HFFc6 (cell line): ENCODE measurements at places on chromosomes 3 and 15. TPM values are rescaled to one million over a fixed set of nuclear protein-coding genes. Genes with fewer than 3 reads are reported as not detected.

- H3K27me3 ChIP-seq: peaks cover 2% of the 10 kb centered on the region; the same call in 1 of the 2 replicates
- DNase-seq: no peak
- H3K4me3 ChIP-seq: no peak overlapping the region
- peaks cover 6% of the 10 kb centered on the region for H3K36me3 ChIP-seq
Observed at GRCh38 chr3:50642382-50642781, 25.4 kb downstream of the MAPKAPK3 start.

ARHGAP11A gene
- 35.4 and 95.0 TPM in 2 replicates for total RNA-seq

DNA sequence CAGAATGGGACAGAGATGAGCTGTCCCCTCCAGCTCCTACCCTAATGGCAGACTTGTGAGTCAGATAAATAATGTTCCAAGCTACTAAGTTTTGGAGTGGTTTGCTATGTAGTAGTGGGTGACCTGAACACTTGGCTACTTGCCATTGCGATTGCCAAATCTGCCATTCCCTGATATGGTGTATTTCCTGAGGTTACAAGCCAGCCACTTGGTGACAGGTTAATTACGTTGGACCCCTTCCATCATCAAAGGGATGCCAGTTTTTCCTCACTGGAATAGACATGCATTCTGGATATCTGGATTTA is 33.6 kb downstream of the MORF4L1 start:
- peaks cover 19% of the 10 kb centered on the region for H3K27me3 ChIP-seq
- peak overlapping the region; percentile 62 for H3K4me3 ChIP-seq
- DNase-seq: peak; percentile 91
- peaks cover 59% of the 10 kb centered on the region for H3K36me3 ChIP-seq
- H3K27ac ChIP-seq: peak overlapping the region; percentile 96

DNA sequence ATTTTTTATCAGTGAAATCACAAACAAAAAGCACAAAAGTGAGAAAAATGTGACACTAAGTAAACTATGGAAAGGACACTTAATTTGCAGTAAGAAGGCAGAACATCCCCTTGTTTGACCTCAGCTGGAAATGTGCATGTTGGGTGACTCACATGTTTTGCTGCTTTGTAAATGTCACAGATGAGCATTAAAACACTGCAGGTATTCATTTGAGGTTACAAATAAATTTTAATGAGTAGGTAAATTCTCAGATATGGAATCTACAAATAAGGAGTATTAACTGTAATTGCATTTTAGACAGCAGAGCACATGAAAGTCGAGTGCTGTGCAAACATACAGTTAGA is 20.3 kb downstream of the CHMP2B start:
- H3K4me3 ChIP-seq: no peak overlapping the region
- H3K4me1 ChIP-seq: peaks cover 14% of the 10 kb centered on the region
- no peaks in the 10 kb centered on the region; the same call in 1 of the 2 replicates for H3K36me3 ChIP-seq
- DNase-seq: no peak
- H3K27me3 ChIP-seq: no peaks in the 10 kb centered on the region

DNA sequence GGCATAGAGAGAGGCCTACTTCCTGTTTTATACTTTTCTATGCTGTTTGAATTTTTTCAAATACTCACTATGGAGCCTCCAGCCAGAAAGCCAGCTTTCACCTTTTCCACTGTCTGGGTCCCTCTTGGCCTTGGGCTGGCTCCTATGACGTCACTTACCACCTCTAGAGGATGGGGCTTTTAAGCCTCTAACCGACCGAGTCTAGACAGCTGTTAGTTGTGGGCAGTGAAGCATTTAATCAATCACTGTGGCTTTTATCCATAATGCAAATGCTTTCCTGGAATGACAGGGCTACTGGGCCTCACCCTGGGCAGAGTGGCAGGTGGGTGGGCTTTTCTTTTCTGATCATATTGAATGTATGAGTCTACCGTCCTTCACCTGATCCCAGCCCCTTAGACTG is 61.9 kb downstream of the LRRK1 start:
- no peak overlapping the region for H3K4me3 ChIP-seq
- H3K4me1 ChIP-seq: peaks cover 5% of the 10 kb centered on the region; the same call in 1 of the 2 replicates
- no peak for DNase-seq
- H3K36me3 ChIP-seq: 0 out of 2 replicates have a peak, but pooled peaks cover 4% of the 10 kb centered on the region
- H3K27ac ChIP-seq: no peak overlapping the region

- peaks cover 6% of the 10 kb centered on the region for H3K27me3 ChIP-seq
- H3K27ac ChIP-seq: no peak overlapping the region
- no peak overlapping the region for H3K4me3 ChIP-seq
- 0 out of 2 replicates have a peak, but pooled peaks cover under 1% of the 10 kb centered on the region for H3K36me3 ChIP-seq
- peaks cover 6% of the 10 kb centered on the region for H3K4me1 ChIP-seq
Observed at GRCh38 chr3:179265875-179266274, 15.0 kb upstream of the KCNMB3 start.

GRCh38 chr15:92584105-92584504 is 71.5 kb downstream of the FAM174B start:
- H3K27me3 ChIP-seq: peaks cover 19% of the 10 kb centered on the region; the same call in 1 of the 2 replicates
- DNase-seq: no peak
- no peak overlapping the region for H3K4me3 ChIP-seq
- H3K36me3 ChIP-seq: peaks cover 6% of the 10 kb centered on the region; the same call in 1 of the 2 replicates

DNA sequence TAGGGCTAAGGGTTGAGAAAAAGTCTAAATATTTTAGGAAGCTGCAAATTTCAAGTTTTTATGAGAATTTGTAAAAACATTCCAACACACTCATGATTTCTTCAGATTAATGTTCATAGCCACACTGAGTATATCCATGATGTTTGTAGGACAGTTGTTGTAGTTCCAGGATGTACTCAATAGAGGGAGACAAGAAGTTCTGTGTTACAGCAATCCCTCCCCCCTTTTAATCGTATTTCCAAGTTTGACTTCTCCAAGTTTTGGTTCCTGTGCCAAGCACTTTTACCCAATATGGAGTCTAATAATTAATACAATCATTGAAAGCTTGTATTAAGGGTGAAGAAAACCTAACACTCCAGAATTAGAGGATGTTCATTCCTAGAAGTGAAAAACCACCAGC is 143.4 kb downstream of the FEZF2 start:
- H3K36me3 ChIP-seq: no peaks in the 10 kb centered on the region
- H3K27ac ChIP-seq: no peak overlapping the region
- H3K4me1 ChIP-seq: peaks cover 4% of the 10 kb centered on the region

- DNase-seq: peak; percentile 48
- peaks cover 5% of the 10 kb centered on the region for H3K27me3 ChIP-seq
- H3K36me3 ChIP-seq: peaks cover 15% of the 10 kb centered on the region; the same call in 1 of the 2 replicates
- H3K4me1 ChIP-seq: peaks cover 22% of the 10 kb centered on the region
- no peak overlapping the region; the same call in 1 of the 2 replicates for H3K4me3 ChIP-seq
Observed at GRCh38 chr3:48614044-48614443, 4.6 kb upstream of the UQCRC1 start.

- no peak overlapping the region; the same call in 1 of the 2 replicates for H3K27ac ChIP-seq
- peaks cover 7% of the 10 kb centered on the region for H3K36me3 ChIP-seq
- peaks cover 23% of the 10 kb centered on the region for H3K4me1 ChIP-seq
- no peak for DNase-seq
- peak overlapping the region; percentile 38; the same call in 1 of the 2 replicates for H3K4me3 ChIP-seq
Observed at GRCh38 chr3:87225659-87226058, 1.4 kb upstream of the CHMP2B start.

GRCh38 chr3:51391566-51392354 is 675 bp downstream of the RBM15B start:
- peak overlapping the region; percentile 88 for H3K4me3 ChIP-seq
- H3K27me3 ChIP-seq: peaks cover 3% of the 10 kb centered on the region; the same call in 1 of the 2 replicates

DNA sequence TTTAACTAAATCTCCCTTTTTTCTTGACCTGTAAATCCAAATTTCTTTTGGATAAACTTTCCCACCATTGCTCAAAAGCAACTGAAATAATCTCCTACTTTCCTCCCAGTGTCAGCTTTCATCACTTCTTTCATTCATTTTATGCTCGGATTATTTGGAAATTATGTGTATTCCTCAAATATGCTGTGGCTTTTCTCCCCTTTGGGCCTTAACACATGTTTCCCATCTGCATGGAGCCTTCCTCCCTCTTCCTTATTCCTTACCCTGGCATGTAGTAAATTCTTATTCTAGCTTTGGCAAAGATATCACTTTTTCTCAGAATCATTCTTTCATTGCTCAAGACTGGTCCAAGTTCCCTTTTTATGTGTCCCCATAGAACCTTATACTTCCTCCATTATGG is 41.8 kb upstream of the TUSC7 start:
- DNase-seq: no peak
- no peaks in the 10 kb centered on the region for H3K4me1 ChIP-seq
- no peaks in the 10 kb centered on the region for H3K36me3 ChIP-seq

HRG gene
- total RNA-seq: not detected in 3 replicates

GRCh38 chr3:152350139-152350538 is 81.4 kb downstream of the MBNL1 start:
- H3K4me3 ChIP-seq: no peak overlapping the region
- H3K4me1 ChIP-seq: peaks cover 37% of the 10 kb centered on the region
- peaks cover 41% of the 10 kb centered on the region for H3K36me3 ChIP-seq
- DNase-seq: no peak

DNA sequence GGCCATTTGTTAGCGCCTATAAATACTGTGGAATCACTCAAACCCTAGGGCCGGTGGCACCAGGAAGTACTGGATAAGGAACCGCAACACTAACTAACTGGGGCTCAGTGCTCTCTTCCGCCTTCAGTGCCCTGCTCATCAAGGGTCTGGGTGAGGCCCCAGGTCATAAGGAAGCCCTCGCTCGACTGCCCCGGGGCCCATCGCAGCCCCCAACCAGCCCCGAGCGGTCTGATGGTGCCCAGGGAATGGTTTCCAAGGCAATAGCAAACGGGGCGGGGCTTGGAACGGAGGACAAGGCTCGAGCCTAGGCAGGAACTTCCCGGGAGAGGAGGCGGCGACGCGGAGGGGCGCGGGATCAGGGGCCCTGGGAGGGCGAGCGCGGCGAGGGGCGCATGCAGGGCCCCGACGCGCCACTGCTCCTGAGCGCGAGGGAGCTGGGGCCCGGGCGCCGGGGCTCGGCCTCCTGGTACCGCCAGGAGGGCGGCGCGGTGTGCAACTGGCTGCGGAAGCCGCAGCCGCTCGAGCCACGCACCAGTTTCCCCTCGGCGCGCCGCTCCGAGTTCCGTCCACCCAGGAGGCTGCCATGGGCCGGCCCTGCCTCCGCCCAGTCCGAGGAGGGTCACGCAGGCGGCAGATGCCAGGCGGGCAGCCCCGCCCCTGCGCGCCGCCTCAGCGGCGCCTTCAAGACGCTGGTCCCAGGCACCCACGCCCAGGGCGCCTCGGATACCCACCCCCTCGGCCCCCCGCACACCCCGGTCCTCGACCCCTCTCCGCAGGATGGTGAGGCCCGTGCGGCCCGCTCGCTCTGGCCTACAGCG is at the start of gene TTLL3:
Gene TTLL3 (plus strand): TSS at position 648 of the 818 bp plus-strand sequence. CDS start 400 bp downstream, outside the sequence.
- peak; percentile 48 for DNase-seq
- peak within 1 kb of the TSS; percentile 97 for H3K27ac ChIP-seq
- H3K4me1 ChIP-seq: peaks cover 47% of the 10 kb centered on the region
- peaks cover 2% of the 10 kb centered on the region for H3K27me3 ChIP-seq
- peak within 1 kb of the TSS; percentile 89 for H3K4me3 ChIP-seq

DNA sequence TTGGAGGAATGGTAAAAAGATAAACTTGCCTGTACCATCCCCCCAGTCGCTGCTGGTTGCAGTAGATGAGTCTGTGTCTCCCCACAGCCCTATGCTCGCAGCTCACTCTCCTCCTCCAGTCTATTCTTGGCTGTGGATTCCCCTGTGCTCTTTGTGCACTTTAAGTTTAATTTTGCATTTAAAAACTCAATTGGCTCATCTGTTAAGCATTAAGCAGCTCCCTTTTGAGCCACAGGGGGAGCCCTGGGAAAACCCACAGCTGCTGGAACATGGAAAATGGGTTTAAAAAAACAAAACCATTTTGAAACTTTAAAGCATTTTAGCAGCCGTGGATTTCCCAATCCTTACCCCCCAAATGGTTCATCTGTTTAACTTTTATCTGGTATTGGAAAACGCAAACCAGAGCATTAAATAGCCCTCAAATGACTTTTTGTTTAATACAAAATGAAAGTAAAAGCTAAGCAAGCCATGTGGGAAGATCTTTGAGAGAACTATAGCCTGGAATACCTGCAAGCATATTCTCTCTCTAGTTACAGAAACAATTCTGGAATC is 536.9 kb downstream of the ZIC1 start:
- peak overlapping the region; percentile 81 for H3K4me3 ChIP-seq
- peak; percentile 91 for DNase-seq
- peaks cover 46% of the 10 kb centered on the region for H3K4me1 ChIP-seq
- peaks cover 4% of the 10 kb centered on the region; the same call in 1 of the 2 replicates for H3K27me3 ChIP-seq
- H3K27ac ChIP-seq: peak overlapping the region; percentile 90

GRCh38 chr15:49605588-49605987 is 15.0 kb downstream of the FAM227B start:
- no peak overlapping the region for H3K4me3 ChIP-seq
- peaks cover 18% of the 10 kb centered on the region for H3K4me1 ChIP-seq
- peaks cover 2% of the 10 kb centered on the region; the same call in 1 of the 2 replicates for H3K27me3 ChIP-seq

KIF15 gene
- 4.4 to 10.7 TPM (median 10.1 TPM) in 3 replicates for total RNA-seq

DNA sequence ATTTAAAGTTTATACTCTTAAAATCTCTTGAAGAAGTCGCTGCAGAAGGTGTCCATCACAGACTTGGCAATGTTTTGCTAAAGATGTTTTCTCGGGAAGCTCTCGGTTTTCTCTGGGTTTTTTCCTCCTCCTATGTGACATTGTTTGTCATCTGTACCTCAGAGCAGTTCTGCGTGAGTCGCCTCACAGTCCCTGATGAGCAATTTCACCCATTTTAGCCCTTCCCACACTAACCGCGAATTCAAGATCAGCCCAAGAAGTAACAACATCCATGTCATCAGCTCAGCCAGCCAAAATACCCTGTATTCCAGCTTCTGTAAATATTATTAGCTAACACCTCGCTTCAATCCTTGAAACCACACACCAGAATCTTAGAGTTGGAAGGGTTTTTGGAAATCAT is 224.3 kb upstream of the SETMAR start:
- no peak for DNase-seq
- no peak overlapping the region for H3K27ac ChIP-seq
- H3K36me3 ChIP-seq: no peaks in the 10 kb centered on the region
- H3K27me3 ChIP-seq: no peaks in the 10 kb centered on the region; the same call in 1 of the 2 replicates
- no peak overlapping the region for H3K4me3 ChIP-seq

DNA sequence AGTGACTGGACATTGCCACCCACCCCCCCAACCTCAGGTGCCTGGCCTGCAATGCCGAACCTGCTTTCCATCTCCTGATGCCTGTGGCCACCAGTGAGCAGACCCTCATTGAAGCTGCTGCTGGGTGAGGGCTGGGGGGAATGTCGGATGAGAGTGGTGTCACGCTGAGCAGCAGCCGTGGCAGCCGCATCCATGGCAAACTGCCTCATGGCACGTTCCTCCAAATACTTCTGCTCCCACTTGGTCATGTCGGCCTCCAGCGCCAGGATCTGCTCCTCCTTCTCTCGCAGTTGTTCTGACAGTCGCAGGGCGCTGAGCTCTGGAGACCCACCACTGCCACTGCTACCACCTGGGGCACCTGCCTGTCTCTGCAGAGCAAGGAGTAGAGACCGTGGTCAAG is 14.2 kb downstream of the AMOTL2 start:
- H3K4me3 ChIP-seq: peak overlapping the region; percentile 77
- peak; percentile 8 for DNase-seq
- peaks cover 93% of the 10 kb centered on the region for H3K4me1 ChIP-seq
- peaks cover 69% of the 10 kb centered on the region for H3K36me3 ChIP-seq
- H3K27ac ChIP-seq: peak overlapping the region; percentile 96

KNG1 gene
- total RNA-seq: not detected in 3 replicates

DNA sequence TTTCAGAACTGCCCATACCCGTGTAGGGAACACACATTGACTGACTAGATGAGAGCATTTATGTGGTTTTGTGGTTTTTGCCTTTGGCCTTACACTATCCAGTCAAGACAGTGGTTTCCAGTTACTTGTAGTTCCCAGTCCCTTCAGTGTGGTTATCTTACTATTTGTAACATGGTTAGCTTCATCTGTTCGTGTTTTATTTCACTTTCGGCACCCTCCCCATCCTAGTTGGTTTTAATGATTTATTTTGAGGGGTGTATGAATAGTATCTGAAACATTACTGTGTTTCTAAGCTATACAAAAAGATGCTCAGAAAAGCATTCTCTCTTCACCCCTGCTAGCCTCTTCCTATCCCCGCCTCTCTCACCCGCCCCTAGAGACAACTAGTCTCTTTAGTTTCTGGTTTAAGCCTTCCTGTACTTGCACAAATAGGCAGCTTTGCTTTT is 14.1 kb downstream of the LYSMD4 start:
- peaks cover 11% of the 10 kb centered on the region for H3K4me1 ChIP-seq
- no peaks in the 10 kb centered on the region; the same call in none of the 2 replicates for H3K27me3 ChIP-seq
- no peak overlapping the region for H3K4me3 ChIP-seq
- DNase-seq: peak; percentile 63
- no peak overlapping the region for H3K27ac ChIP-seq
